ENCODE measurements at places on chromosomes 2 and 18.

DNA sequence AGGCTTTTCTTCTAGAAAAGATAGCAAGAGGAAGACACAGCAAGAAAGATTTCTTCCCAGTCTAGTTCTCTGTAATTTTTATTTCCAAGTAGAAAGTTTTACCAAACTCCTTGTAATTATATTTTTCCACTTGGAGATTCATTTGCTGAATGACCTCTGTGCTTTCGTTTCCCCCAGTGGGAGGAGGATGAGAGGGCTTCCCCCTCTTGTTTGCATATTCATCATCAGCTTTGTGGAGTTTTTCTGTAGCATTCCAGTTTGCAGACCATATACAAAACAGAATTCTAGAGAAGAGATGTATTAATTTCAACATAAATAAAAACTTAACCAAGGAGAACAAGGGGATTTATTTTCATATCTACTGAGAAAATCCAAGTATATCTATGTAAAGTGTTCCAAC is 51.3 kb downstream of the RMDN2 start:
- no peak for DNase-seq

- no peak for DNase-seq
Observed at GRCh38 chr2:128550801-128551416, 232.2 kb upstream of the HS6ST1 start.

- DNase-seq = no peak
Observed at GRCh38 chr2:207987025-207987716, 38.2 kb downstream of the PLEKHM3 start.

GRCh38 chr2:10238991-10239485 is 63.7 kb upstream of the HPCAL1 start:
- no peak for DNase-seq

- DNase-seq = no peak
Observed at GRCh38 chr2:226211439-226211838, 588.2 kb downstream of the IRS1 start.

- peak; percentile 64 for DNase-seq
Observed at GRCh38 chr2:201118121-201118960, 2.4 kb downstream of the CFLAR start.

DNA sequence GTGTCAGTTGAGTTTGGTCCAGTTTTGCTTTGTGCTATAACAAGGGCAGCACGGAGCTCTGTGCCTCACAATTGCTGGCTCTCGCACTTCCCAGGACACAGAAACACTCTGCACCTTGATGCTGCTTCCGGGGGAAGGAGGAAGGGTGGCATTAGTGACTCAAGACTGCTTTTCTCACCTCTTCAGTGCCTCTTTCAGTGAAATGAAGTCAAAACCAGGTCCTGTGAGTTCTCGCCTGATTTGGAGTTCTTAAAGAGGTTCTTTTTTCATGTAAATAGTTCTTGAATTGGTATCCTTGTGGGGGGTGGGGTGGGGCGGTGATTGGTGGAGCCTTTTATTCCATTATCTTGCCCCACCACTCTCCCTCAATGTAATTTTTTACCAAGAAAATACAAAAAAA is 91.5 kb upstream of the MYT1L start:
- no peak for DNase-seq

DNA sequence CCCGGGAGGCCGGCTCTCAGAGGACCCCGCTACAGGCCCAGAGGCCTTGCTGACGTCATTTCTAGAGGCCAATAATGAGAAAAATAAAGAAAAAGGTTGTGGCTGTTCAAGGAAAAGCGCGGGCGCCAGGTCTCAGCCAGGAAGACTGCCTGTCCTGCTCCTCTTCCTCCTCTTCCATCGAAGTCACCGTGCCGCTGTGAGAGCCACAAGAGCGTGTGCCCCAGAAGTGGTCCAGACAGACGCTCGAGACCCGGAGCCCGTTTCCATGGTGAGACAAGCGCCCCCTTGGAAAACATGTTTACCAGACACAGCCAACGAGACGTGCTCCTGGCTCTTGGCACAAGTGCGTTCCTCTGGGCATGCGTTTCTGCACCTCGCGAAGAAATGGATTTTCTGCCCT is 210.5 kb downstream of the HDAC4 start:
- DNase-seq = no peak

- DNase-seq = no peak
Observed at GRCh38 chr2:236107536-236107935, 60.6 kb downstream of the GBX2 start.

GRCh38 chr2:30235859-30236535 is 4.7 kb downstream of the LBH start:
- peak; percentile 39 for DNase-seq

- DNase-seq = no peak
Observed at GRCh38 chr18:42339372-42339771, 384.3 kb downstream of the PIK3C3 start.

DNA sequence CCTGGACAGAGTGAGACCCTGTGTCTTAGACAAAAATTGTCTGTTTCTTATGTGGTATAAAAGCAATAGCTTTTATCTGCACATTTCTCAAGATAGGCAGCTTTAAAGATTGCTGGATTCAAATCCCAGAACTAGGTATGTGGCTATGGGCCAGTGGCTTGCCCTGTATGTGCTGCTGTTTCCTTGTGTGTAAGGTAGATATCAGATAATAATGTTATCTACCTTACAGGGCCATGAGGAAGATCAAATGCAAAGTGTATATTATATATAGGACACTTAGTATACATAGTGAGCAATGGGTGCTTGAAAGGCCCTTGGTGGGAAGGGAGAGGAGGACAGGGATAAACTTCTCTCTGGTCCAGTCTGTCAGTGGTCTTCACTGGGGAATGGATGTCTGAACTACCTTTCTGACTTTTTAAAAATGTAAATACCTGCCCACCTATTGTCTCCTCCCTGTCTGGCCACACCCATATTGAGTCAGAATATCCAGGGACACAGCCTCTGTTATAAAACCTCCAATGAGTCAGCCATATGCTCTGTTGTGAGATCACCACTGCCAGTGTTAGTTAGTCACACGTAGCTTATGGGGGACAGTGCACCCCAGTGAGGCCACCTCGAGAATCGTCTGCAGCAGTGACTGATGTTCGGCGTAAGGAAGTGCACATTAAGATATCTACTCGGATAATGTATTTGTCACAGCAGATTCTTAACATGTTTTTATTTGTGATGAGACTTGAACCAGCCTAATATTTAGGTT is 383.4 kb downstream of the PTPRM start:
- DNase-seq = no peak

- DNase-seq = no peak
Observed at GRCh38 chr2:166106431-166107015, 21.3 kb downstream of the SCN1A start.

DNA sequence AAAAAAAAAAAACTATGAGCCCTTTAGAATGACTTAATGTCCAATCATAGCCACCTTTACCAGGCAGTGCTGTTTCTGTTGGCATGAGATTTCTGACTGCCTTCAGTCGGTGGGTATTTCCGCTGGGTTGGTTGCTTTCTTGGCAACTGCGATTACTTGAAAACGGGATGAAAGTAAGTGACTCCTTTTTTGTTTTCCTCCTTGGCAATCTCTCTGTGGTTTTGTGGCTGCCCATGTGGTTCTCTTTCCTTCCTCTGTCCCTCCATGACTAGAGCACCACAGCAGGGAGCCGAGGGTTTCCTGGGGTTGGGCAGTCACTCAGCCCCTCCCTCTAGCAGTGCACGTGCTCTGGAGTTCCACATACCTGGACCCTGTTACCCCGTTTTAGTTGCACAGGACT is 112.1 kb downstream of the KLHL29 start:
- DNase-seq = no peak

GRCh38 chr2:158217593-158217992 is 115.9 kb downstream of the UPP2 start:
- no peak for DNase-seq

DNA sequence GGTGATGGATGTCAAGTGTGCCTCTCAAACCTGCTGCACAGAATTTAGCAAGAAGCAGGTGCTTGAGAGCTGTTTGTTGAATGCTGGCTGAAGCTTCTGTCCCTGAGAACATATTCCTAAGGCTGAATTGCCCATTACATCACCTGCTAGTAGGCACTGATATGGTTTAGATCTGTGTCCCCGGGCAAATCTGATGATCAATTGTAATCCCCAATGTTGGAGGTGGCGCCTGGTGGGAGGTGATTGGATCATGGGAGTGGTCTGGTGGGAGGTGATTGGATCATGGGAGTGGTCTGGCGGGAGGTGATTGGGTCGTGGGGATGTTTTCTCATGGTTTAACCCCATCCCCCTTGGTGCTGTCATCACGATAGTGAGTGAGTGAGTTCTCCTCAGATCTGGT is 128.0 kb downstream of the HRH4 start:
- DNase-seq = no peak

GRCh38 chr18:9020221-9020620 is 82.3 kb upstream of the NDUFV2 start:
- no peak for DNase-seq

GRCh38 chr2:145980318-145980717 is 1460.4 kb upstream of the ZEB2 start:
- no peak for DNase-seq

DNA sequence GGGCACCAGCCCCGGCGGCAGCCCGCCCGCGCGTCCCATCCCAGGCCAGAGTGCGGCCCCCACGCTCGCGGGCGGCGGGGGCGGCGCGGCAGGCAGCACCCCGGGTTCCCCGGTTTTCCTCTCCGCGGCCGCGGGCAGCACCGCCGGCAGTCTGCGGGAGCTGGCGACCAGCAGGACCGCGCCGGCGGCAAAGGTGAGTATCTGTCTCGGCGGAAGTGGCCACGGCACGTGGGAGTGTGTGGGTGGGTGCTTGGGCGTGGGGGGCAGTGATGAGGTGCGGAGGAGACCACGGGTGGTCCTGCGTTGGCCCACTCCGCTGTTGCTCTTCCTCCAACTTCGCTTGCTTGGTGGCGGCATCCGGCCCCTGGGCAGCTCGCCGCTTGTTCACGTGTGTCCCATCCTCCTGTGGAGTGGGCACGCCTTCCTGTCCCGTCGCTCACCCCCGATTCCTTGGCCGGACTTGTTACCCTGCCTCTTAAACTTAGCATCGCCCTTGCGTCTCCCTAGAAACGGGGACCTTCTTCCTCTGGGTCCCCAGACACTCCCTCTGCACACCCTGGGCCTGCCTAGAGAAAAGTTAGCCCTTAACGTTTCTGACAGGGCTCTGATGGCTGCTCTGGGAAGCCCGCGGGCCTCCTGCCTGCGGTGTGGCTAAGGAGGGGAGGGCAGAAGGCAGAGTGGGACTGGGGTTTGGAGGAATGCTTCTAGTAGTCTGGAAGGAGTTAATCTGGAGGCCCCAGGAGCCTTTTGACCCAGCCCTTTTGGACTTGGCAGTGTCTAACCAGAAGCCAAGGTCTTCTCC is 1.1 kb downstream of the SH3RF3 start:
- DNase-seq = no peak

DNA sequence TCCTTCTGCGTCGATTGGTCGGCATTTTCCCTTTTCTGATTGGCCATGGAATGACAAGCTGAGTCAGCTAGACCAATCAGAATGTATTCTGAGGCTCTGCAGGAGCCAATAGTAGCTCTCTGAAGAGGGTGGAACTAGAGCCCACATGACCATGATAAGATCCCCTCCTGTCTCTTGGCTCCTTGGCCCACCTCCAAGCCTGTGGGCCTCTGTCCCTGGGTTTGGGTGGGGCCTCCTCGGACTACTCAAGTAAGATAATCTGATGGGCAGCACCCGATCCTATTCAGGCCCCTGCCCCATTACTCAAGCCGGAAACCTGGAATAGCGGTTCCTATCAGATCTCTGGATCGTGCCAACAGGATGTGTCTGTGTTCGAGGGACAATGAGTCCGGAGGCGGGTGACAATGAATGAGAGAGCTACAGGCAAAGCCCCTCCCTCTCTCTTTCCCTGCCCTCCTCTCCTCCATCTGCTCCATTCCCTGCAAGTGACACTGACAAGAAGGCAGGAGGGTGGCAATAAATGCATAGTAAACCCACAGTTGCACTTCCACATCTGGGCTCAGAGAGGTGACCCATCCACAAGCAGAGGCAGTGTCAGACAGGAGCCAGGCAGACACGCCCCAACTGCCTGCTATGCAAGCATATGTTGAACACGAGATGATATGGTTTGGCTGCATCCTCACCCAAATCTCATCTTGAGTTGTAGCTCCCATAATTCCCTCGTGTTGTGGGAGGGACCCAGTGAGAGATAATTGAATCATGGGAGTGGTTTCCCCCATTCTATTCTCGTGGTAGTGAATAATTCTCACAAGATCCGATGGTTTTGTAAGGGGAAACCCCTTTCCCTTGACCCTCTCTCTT is 114.7 kb downstream of the TNS1 start:
- no peak for DNase-seq

- DNase-seq = no peak
Observed at GRCh38 chr18:11872479-11873136, 21.4 kb downstream of the CHMP1B start.

- no peak for DNase-seq
Observed at GRCh38 chr2:70523996-70524965, 29.3 kb downstream of the TGFA start.

DNA sequence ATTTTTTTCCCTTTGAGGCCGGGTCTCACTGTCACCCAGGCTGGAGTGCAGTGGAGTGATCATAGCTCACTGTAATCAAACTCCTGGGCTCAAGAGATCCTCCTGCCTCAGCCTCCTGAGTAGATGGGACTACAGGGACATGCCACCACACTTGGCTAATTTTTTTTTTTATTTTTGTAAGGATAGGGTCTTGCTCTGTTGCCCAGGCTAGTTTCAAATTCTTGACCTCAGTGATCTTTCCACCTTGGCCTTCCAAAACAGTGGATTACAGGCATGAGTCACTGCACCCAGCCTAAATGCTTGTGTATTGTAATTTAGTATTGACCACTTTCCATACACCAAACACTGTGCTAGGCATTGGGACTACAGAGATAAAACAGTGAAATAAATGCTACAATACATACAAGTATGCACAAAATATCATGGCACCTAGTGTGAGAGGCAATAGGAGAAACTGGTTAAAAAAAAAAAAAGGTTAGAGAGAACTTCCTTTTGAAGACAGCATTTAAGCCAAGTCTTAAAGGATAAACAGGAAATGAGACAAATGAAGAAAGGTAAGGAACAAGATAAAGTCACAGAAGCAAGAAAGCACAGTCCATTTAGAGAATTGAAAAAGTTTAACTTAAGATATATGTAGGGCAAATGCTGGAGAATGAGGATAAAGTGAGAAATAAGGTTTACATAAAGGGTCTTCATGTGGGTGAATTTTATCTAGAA is 113.4 kb downstream of the GORASP2 start:
- no peak for DNase-seq

DNA sequence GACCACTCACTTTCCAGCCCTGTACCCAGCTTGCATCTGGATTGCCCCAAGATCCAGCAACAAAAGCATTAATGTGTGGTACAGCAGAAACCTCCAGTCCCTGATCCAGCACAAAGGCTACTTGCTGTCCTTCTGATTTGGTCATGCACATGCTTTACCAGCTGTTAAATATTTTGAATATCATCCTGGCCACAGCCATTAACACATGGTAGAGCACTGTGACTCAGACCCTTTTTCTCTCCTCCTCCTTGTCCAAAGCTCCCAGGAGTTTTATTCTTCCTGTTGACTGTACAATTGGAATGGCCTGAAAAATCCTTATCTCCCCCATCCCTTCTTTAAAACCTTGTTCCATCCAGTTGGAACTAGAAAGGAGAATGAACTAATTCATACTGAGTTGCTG is 419.7 kb upstream of the TNP1 start:
- no peak for DNase-seq
